MG63 (cell line): ENCODE measurements at places on chromosomes 6 and 20. TPM values are rescaled to one million over a fixed set of nuclear protein-coding genes. Genes with fewer than 3 reads are reported as not detected.

Gene FAM217A
- not detected in 2 replicates for total RNA-seq

Gene ADGRF5
- total RNA-seq, result not detected in 2 replicates

Gene PDE10A
- 0.10 and 1.3 TPM in 2 replicates for total RNA-seq

Gene SYTL3
- total RNA-seq, result 7.7 and 8.9 TPM in 2 replicates

Gene MYCT1
- total RNA-seq, result not detected in 2 replicates

Gene OR2H1
- not detected in 2 replicates for total RNA-seq

DNA sequence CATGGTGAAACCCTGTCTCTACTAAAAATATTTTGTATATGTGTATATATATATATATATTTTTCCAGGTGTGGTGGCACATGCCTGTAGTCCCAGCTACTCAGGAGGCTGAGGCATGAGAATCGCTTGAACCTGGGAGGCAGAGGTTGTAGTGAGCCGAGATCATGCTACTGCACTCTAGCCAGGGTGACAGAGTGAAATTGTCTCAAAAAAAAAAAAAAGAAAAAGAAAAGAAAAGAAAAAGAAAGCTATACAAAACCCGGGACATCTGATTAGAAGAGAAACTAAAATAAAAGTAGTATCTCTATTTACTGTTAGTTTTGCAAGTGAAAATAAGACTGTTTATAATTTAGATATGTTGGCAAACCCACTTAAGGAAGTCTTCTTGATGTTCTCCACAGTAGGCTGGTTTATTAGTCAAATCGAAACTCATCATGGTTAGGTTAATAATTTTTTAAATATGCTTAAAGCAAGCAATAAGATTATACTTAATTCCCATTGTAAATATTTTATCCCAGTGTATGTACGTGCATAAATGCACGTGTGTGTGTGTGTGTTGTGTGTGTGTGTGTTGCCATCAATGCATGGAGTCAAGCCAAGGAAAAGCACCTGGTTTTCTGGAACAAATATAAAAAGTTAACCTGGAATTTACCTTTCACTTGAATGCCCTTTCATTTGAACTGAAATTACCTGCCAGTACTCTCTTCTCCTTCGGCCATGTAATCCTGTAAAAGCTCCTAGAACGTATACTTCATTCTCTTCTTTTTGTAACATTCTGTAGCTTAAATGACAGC lies 7.1 kb downstream of the VNN2 start:
- DNase-seq, result no peak

DNA sequence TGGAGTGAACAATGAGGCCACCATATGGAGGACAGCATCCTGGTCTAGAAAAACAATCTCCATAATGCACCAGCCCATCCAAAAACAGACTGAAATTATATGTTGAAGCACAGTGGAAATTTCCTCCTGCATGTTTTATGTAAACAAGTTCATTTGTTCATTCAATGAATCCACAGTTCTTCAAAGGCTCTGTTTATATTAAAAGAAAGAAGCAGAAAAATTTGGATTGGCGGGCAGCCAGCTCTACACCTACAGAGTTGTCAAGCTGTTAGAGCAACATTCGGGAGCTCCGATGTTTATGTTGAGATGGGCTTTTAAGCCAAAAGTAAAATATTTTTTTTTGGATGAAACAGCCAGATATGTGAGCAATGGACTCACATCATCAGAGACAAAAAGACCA lies 395.3 kb upstream of the SULF2 start:
- peak; percentile 85 for DNase-seq

GRCh38 chr6:106600329-106600728 lies 29.0 kb downstream of the RTN4IP1 start:
- DNase-seq, result no peak

DNA sequence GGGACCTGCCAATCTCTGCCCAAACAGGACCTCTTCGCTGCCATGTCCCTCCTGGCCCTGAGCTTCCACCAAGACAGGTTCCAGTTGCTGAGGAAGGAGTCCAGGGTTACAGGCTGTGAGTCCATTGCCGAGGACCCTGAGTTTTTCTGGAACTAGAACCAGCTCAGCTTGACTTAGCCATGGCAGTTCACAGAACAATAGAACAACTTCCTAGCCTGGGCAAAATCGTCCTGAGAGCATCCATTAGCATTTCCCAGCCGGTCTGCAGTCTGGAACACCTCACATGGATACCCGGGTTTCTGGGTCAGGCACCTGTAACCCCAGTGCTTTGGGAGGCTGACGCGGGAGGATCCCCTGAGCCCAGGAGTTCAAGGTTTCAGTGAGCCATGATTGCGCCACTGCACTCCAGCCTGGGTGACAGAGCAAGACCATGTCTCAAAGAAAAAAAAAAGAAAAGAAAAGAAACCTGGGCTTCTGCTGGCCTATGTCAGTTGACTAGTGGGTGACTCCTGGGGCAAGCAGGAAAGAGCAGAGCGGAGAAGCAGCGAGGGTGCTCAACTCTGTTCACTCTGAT lies 90.3 kb downstream of the TCP11 start:
- DNase-seq, result no peak

- DNase-seq, result no peak
These were observed 146.4 kb downstream of the FNDC1 start for GRCh38 chr6:159315562-159315961.

DNA sequence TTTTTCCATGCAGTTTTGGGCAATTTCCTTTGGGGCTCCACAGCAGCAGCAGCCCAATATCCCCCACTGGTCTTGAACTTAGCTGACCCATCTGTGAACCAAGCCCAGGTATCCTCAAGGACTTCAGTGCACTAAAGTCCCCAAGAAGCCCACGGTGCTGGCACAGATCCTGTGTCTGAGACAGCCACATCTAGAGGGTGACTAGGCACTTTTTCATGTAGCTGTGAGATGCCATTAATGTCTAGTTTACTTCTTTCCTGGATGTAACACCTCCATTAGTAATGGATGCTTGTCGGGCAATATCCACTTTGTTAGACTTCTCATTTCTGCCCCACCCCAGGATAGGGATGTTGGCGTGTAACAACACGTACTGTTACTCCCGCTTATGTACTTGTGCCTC lies 176.2 kb upstream of the PROKR2 start:
- DNase-seq, result no peak

- no peak for DNase-seq
These were observed 70.4 kb downstream of the SOX4 start for GRCh38 chr6:21663966-21664313.

GRCh38 chr6:46963626-46964025 lies 41.9 kb upstream of the ADGRF5 start:
- DNase-seq, result no peak

GRCh38 chr6:16136621-16137450 lies 8.0 kb downstream of the MYLIP start:
- DNase-seq, result peak; percentile 71

DNA sequence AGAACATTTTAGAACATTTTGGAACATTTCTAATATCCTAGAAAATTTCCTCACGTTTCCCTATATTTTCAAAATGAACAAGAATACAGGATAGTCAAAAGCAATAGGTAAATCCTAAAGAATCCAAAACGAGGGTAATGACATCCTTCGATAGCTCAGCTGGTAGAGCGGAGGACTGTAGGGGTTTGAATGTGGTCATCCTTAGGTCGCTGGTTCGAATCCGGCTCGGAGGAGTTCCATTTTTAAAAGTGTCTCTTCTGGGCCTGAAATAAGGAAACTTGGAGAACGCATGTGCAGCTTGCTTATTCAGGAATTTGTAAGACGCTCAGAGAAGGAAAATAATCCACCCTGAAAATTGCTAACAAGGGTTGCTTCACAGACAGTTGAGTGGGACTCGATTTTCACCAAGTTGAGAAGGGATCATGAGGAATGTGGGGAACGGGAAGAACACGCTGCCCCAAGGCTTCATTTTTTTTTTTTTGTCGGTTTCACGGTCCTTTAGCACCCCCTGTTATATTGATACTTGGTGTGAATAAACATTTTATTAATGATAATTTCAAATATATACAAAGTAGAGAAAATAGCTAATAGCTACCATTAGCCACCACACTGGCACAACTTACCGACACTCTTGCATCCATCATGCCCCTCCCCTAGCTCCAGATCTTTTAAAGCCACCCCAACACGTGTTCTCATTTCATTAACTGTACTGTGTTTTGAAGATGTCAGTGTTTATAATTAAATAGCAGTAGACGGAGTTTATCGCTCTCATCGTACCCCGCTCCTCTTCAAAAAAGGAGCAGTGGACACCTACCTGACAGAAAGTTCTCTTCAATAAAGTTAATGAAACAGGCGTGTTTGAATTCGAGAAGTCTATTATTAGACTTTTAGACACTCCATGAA lies 1.8 kb upstream of the ABT1 start:
- peak; percentile 51 for DNase-seq

- no peak for DNase-seq
These were observed 1.6 kb downstream of the VGLL2 start for GRCh38 chr6:117267054-117267347.

- DNase-seq, result no peak
These were observed 127.6 kb downstream of the AIG1 start for GRCh38 chr6:143188292-143188691.

GRCh38 chr6:143196525-143197225 lies 136.0 kb downstream of the AIG1 start:
- DNase-seq, result no peak

- DNase-seq, result no peak
These were observed 9.0 kb downstream of the MOCS3 start for GRCh38 chr20:50967586-50967985.

DNA sequence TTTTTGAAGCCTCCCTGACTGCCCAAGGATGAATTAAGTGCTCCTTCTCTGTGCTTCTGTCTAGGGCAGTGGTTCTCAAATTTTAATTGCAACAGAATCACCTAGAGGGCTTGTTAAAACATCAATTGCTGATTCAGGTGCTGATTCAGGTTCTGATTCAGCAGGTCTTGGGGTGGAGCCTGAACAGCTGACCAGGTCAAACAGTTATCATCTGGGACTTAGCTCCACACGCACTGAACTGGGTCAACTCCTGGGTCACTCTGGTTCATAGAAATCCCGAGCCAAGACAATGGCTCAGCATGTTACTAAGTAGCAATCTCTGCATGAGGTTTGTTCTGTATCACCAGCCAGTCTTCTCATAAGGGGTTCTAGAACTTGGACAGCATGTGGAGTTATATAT lies 192.3 kb downstream of the GJA1 start:
- no peak for DNase-seq

GRCh38 chr20:50068041-50068651 lies 44.8 kb downstream of the UBE2V1 start:
- DNase-seq, result no peak

GRCh38 chr6:135955099-135955498 lies 103.6 kb downstream of the PDE7B start:
- no peak for DNase-seq

DNA sequence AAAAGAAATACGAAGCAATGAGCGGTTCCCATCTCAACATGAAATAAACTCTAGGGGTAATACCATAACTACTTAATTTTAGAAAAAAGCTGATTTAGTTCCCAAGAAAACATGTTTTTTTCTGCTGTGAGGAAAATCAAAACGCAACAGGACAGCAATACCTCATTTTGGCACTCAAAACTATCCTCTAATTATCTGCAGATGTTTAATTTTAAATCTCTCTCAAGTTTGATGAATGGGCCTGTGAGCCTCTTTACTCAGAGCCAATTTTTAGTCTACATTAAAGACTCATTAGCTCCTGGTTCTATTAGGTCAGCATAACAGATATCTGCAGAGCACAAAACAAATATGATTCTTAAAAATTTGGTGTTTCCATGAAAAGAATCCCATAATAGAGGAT lies 28.1 kb downstream of the RNF24 start:
- no peak for DNase-seq

DNA sequence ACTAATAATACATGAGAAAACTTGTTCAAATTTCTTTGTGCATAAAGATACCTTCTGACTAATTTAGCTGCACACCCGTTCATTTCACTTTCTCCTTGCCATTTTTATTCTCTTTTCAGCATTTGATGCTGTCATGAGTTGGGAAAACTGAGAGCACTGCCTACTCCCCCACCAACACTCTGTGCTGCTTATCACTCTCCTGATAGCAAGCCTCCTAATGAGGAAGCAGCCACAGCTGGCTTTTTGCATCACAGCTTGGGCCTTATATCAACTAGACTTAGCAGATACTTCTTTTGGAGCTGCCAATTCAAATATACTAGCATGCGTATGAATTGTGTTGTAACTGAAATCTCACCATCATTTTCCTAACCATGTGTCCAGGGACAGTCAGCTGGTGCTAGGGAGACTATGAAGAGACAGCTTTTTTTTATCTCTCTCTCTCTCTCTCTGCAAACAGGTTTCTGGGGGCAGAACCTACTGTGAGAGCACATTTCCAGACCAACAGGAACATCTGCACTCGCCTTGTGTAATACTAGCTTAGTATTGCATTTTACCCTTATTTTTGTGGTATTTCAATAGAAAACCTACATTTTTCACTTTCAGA lies 699.0 kb downstream of the KHDRBS2 start:
- no peak for DNase-seq
